Vagina (tissue), 2 donors: ENCODE measurements at places on chromosomes 2 and 18. TPM values are rescaled to one million over a fixed set of nuclear protein-coding genes. Genes with fewer than 3 reads are reported as not detected.

DNA sequence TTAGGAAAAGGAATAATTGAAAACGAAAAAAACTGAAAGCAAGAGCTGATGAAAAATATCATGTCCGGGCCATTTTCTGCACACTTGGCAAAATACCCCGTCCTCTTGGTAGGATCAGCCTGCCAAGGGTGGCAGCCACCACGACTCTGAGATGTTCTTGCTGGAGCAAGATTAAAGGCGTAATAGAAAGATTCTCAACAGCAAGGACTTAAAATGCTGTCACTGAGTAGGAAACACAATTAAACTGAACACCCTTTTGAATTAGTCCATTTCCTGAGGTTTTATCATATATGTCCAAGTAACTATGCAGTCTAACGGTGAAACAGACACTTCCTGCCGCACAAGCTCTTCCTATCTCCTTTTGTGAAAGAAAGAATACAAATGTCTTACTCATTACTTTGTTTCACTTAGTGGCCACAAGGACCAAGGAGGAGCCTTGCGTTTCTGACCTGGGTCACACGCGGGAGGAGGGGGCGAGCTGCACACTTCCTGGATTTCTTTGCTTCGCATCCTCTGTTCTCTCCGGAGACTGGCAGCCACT is 222.7 kb downstream of the PIEZO2 start:
- H3K27me3 ChIP-seq, result no peaks in the 10 kb centered on the region
- H3K36me3 ChIP-seq, result no peaks in the 10 kb centered on the region
- no peak for DNase-seq
- peaks cover 13% of the 10 kb centered on the region for H3K4me1 ChIP-seq

DNA sequence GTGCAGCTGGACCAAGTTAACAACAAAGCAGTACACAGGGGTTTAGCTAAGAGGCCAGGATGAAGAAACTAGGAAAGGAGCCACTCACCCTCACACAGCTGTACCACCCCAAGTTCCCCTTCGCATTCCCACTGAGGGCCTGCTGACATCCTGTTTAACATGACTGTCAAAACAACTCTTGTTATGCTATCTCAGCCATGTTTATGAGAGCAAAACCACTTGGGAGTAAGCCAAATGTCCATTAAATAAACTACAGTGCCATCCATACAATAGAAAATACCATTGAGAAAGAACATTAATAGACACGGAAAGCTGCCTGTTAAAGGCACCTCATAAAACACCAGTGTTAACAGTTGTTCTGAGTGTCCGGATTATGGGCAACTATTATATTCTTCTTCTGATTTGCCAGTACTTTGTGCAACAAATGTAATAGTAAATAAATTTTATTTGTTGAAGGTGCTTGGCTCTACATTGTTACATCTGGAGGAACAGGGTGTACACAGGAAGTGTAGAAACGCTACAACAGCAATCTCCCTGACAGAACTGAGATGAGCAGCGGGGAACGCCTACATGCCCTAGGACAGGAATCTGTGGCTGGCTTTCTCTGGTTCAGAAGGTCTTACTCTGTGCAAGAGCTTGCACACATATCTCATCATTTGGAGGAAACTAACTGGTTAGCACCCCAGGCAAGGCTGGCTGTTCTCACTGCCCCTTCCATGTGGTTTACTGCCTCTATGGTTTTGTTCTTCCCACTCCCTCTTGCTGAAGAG is 85.6 kb downstream of the EHD3 start:
- peaks cover 21% of the 10 kb centered on the region for H3K4me1 ChIP-seq
- peak; percentile 70 for DNase-seq
- no peaks in the 10 kb centered on the region for H3K27me3 ChIP-seq

Gene FRZB
- 3.9 TPM for total RNA-seq

Gene SCN3A
- 2.0 TPM for total RNA-seq

Gene ZNF516
- 46.4 TPM for total RNA-seq

Gene NAT8
- total RNA-seq, result not detected

Gene CCDC141
- 2.0 TPM for total RNA-seq
